NCI-H1105 (cell line): ENCODE measurements at places on chromosomes 5 and 9.

- no peak for DNase-seq
Measured at GRCh38 chr5:60738933-60739332, 39.0 kb upstream of the DEPDC1B start.

GRCh38 chr9:109499631-109500410 is 1.7 kb upstream of the PTPN3 start:
- peak; percentile 26 for DNase-seq

DNA sequence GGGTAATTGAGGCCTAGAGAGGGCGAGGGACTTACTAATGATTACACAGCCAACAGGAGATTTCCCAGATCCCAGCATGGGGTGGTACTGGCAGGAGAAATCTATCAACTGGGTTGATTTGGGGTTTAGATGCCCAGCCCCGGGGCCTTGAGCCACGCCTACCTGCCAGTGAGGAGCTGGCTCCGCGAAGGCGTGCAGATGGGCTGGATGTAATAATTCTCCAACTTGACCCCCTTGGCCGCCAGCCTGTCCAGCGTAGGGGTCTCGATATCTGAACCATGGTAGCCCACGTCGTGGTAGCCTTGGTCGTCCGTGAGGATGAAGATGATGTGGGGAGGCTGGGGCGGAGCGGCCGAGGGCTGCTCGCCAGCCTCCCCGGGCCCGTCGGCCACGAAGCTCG is 804 bp downstream of the ARSI start:
- DNase-seq: no peak

DNA sequence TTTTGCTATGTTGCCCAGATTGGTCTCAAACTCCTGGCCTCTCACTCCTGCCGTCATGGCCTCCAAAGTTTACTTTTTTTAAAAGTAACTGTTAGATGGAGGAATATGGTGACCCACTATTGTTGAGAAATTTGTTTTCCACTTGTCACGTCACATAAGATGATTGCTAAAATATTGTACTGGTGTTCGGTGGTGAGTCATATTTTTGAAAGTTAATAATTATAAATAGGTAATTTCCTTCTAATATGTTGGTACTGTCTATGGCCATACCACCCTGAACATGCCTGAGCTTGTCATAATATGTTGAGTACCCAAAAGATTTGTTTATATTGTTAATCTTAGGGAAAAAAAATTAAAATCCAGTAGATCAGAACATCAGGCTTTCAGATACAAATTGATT is 22.6 kb downstream of the RMI1 start:
- DNase-seq: no peak

DNA sequence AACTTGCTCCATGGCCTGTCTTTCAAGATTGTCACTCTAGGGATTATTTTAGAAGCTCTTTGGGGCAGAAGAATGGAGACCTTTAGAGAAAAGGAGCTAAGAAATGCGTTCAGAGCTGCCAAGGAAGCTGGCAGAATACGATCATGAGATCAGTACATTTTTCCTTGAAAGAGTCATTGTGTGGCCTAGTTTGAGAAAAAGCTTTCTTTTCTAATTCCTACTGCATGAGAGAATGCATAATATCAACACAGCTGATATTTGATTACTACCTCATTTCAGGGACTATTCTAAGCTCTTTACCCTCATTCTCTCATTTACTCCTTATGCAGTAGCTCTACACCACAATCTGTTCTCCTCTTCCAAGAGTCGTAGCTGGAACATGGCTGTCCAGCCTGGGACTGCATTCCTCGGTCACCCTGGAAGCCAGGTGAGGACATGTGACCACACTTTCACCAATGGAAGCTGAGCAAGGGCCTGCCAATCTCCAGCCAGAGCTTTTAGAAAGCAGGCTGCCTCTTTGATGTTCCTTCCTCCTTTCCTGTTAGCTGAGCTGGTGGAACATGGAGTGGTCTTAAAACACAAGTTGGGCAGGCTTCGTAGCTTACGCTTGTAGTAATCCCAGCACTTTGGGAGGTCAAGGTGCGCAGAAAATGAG is 99.3 kb upstream of the LHFPL2 start:
- no peak for DNase-seq

- DNase-seq: no peak
Measured at GRCh38 chr9:92385953-92386352, 18.4 kb downstream of the OGN start.
